ENCODE measurements at places on chromosomes 4 and X.

DNA sequence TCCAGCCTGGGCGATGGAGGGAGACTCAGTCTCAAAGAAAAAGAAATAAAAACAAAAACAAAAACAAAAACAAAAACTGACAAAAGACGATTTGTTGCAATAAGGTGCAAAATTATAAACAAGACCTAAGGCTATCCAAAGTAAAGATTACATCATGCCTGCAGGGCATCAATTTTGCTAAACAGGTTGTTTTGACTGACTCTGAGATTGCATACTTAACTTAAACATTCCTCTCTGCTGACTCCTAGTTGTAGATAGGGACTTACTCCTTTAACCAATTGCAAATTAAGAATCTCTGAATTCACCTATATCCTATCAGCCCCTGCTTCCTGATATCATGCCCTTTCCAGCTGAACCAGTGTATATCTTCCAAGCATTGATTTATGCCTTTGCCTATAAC is 2687.3 kb downstream of the PCDH7 start:
- no peak for DNase-seq

- DNase-seq, result no peak
Observed at GRCh38 chrX:15221321-15221720, 48.6 kb downstream of the ASB9 start.

GRCh38 chrX:110216027-110216426 is 101.9 kb downstream of the AMMECR1 start:
- DNase-seq, result no peak

GRCh38 chr4:139773560-139774318 is 108.1 kb downstream of the MGST2 start:
- no peak for DNase-seq

- peak; percentile 49 for DNase-seq
Observed at GRCh38 chr4:128220286-128221235, 67.1 kb downstream of the PGRMC2 start.

DNA sequence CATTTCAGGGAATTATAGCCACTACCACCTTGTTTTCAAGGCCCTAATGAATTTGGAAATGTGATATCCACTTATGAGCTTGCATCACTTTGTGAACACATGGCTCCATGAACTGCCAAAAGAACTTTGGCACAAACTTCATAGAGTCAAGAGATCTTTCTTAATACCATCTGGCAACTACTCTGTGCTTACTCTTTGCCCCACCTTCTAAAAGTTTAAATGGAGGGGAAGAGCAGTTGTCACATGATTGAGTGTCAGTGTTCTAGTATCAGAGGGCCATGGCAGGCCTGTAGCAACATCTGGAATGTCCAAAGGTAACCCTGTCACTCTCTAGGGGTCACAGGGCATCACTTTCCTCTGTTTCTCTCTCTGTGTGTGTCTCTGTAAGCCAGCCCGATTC is 2.6 kb upstream of the ADH1B start:
- peak; percentile 51 for DNase-seq

GRCh38 chrX:133649651-133650050 is 234.4 kb upstream of the GPC4 start:
- no peak for DNase-seq

DNA sequence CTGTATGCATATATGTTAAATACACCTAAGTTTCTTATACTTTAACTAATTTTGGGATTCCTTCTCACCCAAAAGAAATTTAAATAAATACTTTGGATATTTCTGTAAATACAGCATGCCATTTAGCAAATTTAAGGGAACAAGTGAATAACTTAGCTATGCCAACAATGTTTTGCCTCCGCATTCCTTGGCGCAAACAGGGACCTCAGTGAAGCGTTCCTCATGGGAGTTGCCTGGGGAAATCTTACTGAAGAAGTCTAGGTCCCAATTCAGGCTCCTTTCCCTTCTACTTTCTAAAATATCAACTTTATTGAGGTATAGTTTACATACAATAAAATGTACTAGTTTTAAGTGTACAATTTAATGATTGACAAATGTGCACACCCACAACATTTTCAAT is 25.0 kb downstream of the COL4A5 start:
- DNase-seq, result no peak

All from NCI-H446 (cell line).